ENCODE measurements at places on chromosomes 12 and 14.
A peak's percentile ranks its signal among the peaks of the same experiment; 100 is the strongest.

DNA sequence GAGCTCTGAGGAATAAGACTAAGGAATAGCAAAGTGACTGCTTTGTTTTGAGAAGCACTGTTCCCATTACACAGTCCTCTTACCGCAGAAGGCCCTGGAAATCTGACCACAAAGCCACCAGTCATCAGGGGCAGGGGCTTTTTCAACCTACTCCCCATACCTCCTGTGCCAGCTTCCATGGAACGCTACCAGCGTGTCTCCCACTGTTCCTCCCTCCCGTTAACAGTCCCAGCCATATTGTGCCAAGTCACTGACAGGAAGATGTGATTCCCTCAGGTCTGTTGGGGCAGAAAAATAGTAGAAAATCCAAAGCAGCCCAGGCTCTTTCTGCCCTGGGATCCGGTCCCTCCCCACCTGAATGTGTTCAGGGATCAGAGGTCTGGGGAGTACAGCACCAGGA, 46.6 kb upstream of the VPS33A start:
- H3K36me3 ChIP-seq = peaks cover 98% of the 10 kb centered on the region
- H3K27me3 ChIP-seq = no peaks in the 10 kb centered on the region
- DNase-seq = no peak
- no peak overlapping the region for H3K27ac ChIP-seq

GRCh38 chr12:97680751-97681150, 218.1 kb downstream of the RMST start:
- H3K36me3 ChIP-seq = no peaks in the 10 kb centered on the region
- DNase-seq = no peak
- no peaks in the 10 kb centered on the region for H3K4me1 ChIP-seq
- H3K27me3 ChIP-seq = no peaks in the 10 kb centered on the region
- no peak overlapping the region for H3K4me3 ChIP-seq

DNA sequence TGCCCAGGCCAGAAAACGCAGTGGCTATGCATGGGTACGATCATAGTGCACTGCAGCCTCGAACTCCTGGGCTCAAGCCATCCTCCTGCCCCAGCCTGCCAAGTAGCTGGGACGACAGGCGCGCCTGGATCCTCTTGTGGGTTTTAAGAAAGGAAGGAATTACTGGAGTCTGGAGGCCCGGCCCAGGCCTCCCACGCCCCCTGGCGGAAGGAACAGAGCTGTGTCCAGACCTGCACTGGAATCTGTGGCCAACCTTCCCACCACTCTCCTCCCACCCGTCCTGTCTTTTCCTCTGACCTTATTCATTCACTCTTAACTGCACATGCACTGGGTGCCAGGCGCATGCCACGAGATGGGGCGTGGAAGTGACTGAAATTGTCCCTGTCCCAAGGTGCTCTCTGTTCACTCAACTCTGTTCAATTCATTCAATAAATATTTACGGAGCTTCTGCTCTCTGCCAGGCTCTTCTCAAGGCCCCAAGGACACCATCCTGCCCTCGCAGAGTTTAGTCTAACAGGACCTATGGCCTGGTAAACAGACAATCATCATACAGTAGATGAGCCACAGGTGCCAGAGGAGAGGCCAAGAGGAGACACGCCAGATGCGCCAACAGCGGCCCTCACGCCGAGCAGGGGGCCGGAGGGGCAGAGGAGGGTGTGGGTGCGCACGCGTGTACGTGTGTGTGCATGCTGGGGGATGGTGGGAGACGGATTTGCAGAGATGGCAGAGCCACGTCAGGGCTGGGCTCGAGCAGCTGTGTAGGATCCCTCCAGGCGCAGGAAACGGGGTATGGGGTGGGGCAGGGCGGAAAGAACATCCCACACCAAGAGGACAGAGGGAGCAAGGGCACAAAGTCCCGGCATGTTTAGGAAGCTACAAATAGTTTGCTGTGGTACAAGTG, 13.7 kb upstream of the TMEM106C start:
- H3K27ac ChIP-seq = no peak overlapping the region
- peaks cover 30% of the 10 kb centered on the region for H3K4me1 ChIP-seq
- H3K27me3 ChIP-seq = no peaks in the 10 kb centered on the region
- no peaks in the 10 kb centered on the region for H3K36me3 ChIP-seq
- H3K4me3 ChIP-seq = no peak overlapping the region
- DNase-seq = peak; percentile 88

DNA sequence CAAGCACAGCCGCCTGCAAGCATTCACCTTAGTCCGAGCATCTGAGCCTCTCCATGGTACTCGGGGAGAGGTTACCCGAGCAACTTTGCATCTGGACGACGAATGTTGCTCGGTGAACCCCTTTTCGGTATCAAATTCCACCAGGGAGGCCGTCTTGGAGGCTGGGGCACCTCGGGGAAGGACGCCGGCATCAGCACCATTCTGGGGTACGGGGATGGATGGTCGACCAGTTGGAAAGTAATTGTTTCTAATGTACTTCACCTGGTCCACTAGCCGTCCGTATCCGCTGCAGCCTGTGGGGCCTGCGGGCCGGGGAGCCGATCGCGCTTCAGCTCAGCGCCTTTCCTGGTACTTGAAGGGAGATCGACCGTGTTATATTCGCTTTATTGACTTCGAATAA, 161.7 kb upstream of the RTL1 start:
- H3K27ac ChIP-seq = no peak overlapping the region
- H3K4me3 ChIP-seq = no peak overlapping the region
- H3K36me3 ChIP-seq = no peaks in the 10 kb centered on the region
- peak; percentile 51 for DNase-seq
- H3K4me1 ChIP-seq = no peaks in the 10 kb centered on the region

- no peaks in the 10 kb centered on the region for H3K27me3 ChIP-seq
- H3K27ac ChIP-seq = no peak overlapping the region
- H3K4me1 ChIP-seq = no peaks in the 10 kb centered on the region
- no peaks in the 10 kb centered on the region for H3K36me3 ChIP-seq
- no peak for DNase-seq
Measured at GRCh38 chr12:83197483-83197914, 510.8 kb downstream of the TMTC2 start.

DNA sequence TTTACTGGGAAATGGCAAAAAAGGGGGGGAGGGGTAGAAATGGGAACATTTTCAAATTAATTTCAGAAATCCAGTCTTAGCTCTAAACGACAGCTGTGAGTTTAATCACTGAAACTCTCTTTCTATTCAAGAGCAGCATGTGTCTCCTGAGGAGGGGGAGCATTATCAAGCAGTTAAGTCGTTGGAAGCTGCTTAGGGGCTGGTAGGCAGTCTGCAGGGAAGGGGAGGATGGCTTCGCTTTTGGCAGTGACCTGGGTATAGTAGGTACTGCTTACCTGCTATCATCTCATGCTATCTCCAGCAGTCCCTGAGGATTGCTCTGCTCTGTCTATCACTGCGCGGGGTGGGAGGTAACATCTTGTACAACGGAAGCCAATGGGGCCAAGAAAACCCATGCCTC, 567.4 kb downstream of the NRXN3 start:
- H3K4me3 ChIP-seq = no peak overlapping the region
- no peak for DNase-seq
- no peak overlapping the region for H3K27ac ChIP-seq
- H3K4me1 ChIP-seq = no peaks in the 10 kb centered on the region
- H3K36me3 ChIP-seq = no peaks in the 10 kb centered on the region

DNA sequence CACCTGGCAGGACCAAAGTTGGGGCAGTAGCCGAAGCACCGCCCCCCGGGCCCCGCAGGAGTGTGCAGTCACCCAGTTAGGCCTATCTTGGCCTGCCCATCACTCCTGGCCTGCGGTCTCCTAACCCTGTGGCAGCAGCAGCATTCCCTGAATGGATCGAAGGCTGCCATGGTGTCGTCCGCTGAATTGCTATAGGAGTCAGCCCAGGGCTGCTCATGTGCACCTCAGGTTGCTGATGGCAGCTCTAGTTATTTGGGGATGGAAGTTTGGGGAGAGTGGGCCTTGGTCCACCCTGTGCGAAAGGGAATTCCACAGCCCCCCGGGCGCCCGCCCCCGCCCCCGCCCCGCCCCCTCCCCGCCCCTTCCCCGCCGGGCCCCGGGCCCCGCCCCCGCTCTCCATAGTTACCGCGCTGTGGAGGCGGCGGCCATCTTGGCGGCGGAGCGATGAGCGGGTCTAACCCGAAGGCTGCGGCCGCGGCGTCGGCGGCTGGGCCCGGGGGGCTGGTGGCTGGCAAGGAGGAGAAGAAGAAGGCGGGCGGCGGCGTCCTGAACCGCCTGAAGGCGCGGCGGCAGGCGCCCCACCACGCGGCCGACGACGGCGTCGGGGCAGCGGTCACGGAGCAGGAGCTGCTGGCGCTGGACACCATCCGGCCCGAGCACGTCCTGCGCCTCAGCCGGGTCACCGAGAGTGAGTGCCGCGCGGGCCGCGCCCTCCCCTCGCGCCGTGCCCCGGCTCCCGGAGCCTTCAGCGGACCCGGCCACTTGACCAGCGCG, at the start of gene UNC119B:
Gene UNC119B (plus strand): TSS at position 428 of the 774 bp plus-strand sequence. CDS start 17 bp downstream, at position 445.
- no peaks in the 10 kb centered on the region for H3K27me3 ChIP-seq
- peaks cover 22% of the 10 kb centered on the region for H3K4me1 ChIP-seq
- DNase-seq = peak; percentile 94
- H3K27ac ChIP-seq = peak within 1 kb of the TSS; percentile 80
- H3K4me3 ChIP-seq = peak within 1 kb of the TSS; percentile 91

DNA sequence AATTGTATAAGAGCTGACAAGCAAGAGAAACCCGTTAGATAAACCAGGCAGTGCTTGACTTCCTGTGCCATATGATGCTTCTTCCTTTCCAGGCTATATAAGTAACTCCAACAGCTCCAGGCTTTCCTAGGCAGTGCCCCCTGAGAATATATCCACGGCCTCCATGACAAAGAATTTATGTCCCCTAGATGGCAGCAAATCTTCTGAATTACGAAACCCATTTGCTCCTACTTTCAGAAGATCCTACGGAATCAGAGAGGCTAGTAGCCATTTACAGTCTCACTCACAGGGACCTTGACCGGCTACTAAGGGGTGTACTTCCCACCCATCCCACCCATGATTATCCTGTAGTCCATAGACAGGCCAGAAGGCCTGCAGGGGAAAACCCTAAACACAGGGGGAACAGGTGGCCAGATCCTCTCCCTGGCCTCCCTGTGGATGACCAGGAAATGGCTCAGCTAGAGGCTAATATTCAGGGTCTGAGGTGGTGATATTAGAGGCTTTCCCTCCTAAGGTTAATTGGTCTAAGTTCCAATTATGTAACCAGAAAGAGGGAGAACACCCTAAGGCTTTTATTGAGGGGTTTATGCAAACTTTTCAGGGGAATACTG, 77.2 kb upstream of the DCD start:
- H3K27me3 ChIP-seq = peaks cover 4% of the 10 kb centered on the region
- H3K4me3 ChIP-seq = no peak overlapping the region
- DNase-seq = no peak
- no peak overlapping the region for H3K27ac ChIP-seq
- H3K4me1 ChIP-seq = no peaks in the 10 kb centered on the region

DNA sequence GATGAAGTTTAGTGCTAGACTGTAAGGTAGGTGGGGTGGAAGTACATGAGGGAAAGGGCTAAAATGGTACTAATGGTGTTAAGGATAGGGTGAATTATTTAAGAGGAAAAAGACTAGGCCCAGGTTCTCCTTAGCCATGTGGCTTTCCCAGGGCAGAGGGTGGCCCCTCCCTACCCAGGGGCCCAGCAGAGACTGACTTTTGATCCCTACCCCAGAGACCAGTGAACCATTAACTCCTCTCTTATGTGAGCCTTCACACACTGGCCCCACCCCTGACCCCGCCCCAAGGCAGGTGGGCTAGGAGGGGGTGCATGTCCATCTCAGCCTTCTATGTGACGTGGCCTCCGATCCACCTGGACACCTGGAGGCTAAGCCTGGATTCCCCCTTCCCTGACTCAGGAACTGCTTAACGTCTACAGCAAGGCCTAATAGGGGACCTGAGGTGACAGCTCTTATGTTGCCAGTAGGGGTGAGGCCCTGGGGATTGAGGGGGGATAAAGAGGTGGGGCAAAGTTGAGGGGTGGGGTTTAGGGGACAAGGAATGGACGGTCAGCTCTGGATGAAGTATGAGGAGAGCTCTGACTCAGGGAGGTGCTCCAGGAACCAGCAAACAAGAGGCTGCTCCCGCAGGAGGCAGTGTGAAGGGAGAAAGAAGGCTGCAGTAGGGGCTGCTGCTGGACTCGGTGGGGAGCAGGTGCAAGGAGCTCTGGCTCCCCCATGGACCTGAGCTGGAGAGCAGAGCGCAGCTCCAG, 757 bp downstream of the SLC39A5 start:
- DNase-seq = no peak
- H3K4me1 ChIP-seq = no peaks in the 10 kb centered on the region
- H3K36me3 ChIP-seq = peaks cover 37% of the 10 kb centered on the region
- no peak overlapping the region for H3K27ac ChIP-seq

GRCh38 chr12:75823475-75823874, 208.1 kb downstream of the PHLDA1 start:
- DNase-seq = no peak
- H3K27me3 ChIP-seq = no peaks in the 10 kb centered on the region
- no peak overlapping the region for H3K27ac ChIP-seq
- no peaks in the 10 kb centered on the region for H3K4me1 ChIP-seq

DNA sequence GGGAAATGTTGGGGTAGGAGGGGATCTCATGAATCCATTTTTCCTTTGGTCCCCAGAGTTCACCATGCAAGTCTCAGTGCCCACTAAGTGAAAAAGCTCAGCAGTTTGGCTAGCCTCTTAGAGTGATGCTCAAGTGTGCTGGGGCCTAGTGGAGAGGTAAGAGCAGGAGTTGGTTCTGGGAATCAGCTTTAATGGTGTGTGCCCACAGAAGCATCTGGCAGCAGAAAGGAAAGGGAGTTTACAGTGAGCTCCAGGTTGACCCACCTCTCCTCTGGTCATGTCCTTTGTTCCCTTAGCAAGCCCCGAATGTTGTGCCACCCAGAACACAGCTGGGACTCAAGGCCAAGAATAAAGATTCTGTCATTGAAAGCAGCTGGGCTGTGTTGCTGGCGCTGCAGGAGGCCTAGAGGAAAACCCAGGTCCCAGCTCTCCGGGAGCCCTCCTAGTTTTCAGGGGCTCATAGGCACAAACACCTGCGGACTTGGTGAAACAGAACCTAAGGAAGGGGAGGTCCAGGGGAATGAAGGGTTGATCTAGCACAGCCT, 320.8 kb downstream of the ZFP36L1 start:
- no peaks in the 10 kb centered on the region for H3K36me3 ChIP-seq
- no peak for DNase-seq
- H3K27me3 ChIP-seq = no peaks in the 10 kb centered on the region

- H3K27me3 ChIP-seq = no peaks in the 10 kb centered on the region
- H3K36me3 ChIP-seq = no peaks in the 10 kb centered on the region
- H3K27ac ChIP-seq = no peak overlapping the region
Measured at GRCh38 chr12:120944645-120945217, 33.6 kb upstream of the HNF1A start.

DNA sequence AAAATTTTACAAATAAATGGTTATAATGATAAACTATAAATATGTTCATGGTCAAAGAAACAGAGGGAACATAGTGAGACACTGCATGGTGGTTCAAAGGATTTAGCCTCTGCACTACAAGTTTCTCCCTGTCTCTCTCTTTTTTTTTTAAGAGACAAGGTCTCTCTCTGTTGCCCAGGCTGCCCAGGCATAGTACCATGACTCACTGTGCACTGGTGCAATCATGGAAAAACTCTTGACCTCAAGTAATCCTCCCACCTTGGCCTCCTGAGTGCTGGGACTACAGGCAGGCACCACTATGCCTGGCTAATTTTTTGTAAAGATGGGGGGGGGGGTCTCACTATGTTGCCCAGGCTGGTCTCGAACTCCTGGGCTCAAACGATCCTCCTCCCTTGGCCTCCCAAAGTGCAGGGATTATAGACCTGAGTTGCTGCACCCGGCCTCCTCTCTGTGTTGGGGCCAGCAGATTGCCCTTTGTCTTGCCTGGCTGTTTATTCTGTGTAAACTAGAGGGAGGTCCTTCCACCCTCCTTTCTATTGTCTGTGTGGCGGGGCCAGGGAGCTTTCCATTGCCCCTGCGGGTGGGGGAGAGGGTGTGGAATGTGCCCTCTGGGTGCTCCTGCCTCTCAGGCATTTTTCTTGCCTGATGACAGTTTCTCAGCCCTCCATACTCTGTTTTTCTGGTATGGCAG, 22.1 kb downstream of the MTHFD1 start:
- H3K4me3 ChIP-seq = no peak overlapping the region
- H3K4me1 ChIP-seq = peaks cover 5% of the 10 kb centered on the region
- no peaks in the 10 kb centered on the region for H3K27me3 ChIP-seq
- no peaks in the 10 kb centered on the region for H3K36me3 ChIP-seq
